Pancreas (tissue), 10 donors: ENCODE measurements at places on chromosomes 1 and 21. TPM values are rescaled to one million over a fixed set of nuclear protein-coding genes. Genes with fewer than 3 reads are reported as not detected.

- no peak for DNase-seq
Measured at GRCh38 chr1:95650631-95651030, 416.6 kb downstream of the RWDD3 start.

- peak; percentile 87 for DNase-seq
Measured at GRCh38 chr1:33342041-33342723, 21.3 kb upstream of the A3GALT2 start.

DNA sequence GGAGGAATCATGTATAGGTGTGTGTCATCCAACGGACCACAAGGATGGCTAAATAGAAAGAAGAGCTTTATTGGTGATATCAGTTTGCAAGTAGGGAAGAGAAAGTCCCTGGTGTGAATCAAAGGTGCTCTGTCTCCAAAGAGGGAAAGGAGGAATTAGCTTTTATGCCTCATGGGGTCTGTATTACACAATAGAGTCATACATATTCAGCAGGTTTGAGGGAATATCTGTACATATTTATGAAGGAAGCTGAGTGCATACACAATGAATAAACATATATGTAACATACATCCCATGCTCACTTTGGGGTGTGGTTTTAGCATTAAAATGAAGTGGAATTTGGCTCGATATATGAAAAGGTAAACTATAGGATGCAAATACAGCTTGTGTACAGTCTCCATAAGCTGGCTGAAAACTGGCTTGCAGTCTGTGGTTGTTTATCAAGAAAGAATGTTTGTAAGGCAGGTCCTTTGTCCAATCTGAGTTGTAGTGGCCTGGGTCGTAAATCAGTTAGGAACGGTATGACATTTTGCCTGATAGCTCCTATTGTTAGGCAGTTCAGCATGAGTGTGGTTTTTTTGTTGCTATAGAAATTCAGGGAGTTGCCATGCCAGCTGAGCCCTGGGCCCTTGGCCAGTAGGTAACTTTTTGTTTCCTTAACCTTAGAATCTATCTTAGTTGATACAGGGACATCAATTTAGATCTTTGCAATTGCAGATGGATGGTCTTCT lies 198.0 kb upstream of the ZP4 start:
- DNase-seq = no peak

DNA sequence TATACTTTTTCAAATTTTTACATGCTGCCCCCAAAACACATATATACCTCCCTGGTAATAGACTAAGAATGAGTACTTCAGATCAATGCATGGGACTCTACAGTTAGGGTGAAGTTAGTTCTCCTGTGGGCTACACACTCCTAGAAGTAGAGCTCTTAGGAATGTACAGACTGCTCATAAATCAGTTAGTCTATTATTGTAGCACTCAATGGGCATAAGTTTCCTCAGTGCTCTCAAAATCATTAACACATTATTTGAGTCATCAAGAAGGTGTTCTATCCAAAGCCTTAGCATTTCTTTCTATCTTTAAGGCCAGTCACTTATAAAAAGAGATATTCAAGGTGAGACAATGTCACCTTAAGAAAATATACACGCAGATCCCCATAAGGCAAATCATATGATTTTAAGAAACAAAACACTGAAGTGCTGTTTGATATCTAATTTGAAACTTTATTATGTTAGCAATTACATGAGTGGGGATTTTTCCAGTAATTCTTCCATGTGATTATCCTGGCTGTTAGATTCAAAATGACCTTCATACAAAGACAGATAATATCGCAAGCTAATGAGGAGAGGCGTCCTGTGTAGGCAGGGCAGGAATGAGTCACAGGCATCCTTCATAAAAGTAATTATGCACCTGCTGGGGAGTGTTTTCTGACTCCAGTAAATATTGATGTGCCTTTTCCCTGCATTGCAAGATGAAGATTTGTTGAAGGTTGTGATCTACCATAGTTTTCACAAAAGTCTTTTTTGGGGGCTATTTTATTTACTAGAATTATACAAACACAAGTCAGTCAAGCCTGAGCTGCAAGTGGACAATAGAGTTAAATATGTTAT lies 167.2 kb upstream of the ATP1B1 start:
- no peak for DNase-seq

DNA sequence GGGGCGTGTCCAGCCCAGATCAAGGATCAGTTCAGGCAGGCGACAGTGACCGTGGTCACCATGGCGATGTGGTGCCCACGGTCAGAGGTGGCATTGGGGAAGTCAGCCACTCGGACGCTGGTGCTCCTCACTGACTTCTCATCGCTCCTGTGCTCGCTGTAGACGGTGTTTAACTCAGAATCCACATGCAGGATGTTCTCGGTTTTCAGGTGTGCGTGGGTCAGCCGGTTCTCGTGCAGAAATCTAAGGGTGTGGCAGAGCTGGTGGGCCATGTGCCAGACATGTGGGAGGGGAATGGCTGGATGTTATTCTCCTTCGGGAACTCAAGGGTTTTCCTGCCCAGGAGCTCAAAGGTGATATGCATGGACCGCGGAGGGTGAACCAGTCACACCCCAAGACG lies 11.7 kb downstream of the OR2AJ1 start:
- DNase-seq = peak; percentile 39

DNA sequence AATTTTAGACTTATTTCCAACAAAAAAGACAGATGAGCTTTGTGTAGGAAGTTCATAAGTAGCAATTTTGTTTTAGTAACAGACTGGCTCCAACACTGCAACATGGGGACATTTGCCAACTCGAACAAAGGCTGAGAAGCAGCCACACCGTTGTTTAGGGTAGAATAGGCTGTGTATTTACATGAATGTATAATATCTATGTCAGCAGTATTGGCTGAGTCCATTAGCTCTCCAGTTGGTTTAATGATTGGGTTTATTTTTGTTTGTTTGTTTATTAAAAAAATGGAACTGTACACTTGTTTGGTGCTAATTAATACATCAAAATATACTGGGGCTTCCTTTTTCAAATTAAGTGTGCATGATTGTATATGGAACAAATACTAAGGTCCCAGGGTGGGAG lies 7.3 kb upstream of the TMCO2 start:
- no peak for DNase-seq

- no peak for DNase-seq
Measured at GRCh38 chr1:2419416-2419815, 7.1 kb upstream of the PEX10 start.

GRCh38 chr1:209720826-209721225 lies 16.2 kb downstream of the HSD11B1 start:
- no peak for DNase-seq

GRCh38 chr1:172477216-172477615 lies 33.3 kb upstream of the PIGC start:
- DNase-seq = no peak

DNA sequence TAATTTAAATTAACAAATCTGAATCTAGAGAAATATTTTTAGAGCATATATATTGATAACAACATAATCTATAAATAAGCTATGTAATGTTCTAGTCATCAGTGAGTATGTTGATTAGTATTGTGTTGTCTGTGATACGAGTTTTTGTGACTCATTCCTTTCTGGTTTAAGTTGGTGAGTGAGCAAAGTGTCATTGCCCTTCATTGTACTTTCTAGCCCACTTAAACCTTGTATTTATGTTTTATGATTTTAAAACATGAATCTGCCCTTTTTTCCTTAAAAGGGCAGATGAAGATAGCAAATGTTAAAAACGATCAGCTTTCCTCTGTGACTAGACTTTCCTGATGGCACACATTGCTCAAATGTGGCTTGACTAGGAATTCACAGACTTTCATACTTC lies 38.5 kb downstream of the MACO1 start:
- no peak for DNase-seq

DNA sequence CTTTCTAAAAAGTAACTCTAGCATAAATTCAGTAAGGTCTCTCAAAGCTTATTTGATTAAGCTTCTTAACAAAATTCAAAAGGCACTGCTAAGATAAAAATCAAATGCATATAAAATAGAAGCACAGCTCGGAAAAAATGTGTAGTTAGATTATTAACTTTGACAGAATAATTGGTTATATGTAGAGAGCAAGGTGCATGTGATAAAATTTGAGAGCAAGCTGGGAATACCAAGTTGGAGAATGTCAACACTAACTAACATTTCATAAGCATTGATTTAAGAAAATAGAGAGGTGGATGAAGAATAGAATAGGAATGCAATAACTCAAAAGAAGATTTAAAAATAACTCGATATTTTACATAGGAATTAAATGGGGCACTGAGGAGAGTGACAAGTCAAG lies 204.5 kb upstream of the GREM2 start:
- DNase-seq = no peak

DNA sequence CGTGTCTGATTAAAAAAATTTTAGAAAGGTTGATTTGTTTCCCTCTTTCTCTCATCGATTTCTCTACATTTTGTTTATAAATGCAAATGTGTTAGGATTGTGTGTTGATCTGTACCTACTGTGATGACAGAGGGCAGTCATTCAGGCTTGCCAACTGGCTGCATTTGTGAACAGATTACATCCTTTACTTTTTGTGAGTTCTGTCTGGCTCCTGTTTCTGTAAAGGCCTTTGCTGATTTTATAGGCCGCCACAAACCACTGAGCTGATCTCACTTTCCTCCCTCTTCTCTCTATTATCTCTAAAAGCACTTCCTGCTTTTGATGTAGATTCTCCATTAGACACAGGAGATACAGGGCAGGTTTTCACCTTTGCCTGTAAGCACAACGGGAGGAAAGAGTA lies 106.8 kb downstream of the ESRRG start:
- DNase-seq = no peak

GRCh38 chr1:226643177-226643576 lies 94.6 kb downstream of the STUM start:
- no peak for DNase-seq

- DNase-seq = no peak
Measured at GRCh38 chr1:204925701-204926100, 55.0 kb downstream of the NFASC start.

DNA sequence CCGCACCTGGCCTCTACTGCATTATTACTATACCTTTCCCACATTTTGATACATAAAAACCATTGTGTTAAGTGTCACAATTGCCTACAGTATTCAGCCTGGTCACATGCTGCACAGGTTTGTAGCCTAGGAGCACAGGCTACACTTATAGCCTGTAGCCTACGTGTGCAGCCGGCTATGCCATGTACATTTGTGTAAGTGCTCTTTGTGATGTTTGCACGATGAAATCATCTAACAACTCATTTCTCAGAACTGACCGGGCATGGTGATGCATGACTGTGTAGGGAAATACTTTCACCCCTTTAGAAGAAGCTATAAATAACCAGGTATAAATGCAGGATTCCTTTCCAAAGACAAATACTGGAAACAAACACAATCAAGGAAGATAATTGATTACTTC lies 12.1 kb downstream of the ERG start:
- no peak for DNase-seq

- no peak for DNase-seq
Measured at GRCh38 chr1:223708001-223708359, 4.4 kb upstream of the CAPN2 start.

DNA sequence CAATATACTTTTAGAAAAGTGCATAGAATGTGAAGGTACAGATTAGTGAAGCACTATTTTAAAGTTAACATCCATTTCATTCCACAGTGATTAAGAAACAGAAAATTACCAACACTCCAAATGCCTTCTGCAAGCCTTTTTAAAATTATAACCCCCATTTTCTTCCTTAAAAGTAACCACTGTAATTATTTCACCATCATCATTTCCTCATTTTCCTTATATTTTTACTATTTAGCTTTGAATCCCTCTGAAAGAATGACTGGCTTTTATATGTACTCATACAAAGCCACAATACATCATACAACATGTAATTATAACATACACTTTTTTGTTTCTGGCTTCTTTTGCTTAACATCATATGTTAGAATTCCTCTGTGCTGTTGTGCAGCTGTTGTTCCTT lies 6.5 kb upstream of the NEGR1 start:
- DNase-seq = no peak

GRCh38 chr1:173489149-173489600 lies 12.0 kb downstream of the PRDX6 start:
- no peak for DNase-seq

DNA sequence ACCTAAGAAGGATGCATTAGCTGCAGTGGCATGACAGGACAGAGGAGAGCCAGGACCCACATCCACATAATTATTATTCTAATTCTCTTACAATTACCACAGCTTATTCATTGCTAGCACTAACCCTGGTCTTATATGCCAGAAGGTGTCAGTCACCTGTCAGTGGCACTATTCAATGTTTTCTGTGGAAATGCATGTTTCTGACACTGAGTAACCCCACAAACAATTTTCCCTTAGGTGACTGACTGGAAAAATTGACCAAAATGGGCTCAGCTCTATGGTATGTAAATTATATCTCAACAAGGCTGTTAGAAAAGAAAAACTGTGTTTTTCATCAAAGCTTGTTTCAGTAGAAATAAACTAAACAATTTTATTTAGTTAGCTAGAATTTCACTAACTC lies 117.9 kb upstream of the KRTAP19-8 start:
- DNase-seq = no peak

DNA sequence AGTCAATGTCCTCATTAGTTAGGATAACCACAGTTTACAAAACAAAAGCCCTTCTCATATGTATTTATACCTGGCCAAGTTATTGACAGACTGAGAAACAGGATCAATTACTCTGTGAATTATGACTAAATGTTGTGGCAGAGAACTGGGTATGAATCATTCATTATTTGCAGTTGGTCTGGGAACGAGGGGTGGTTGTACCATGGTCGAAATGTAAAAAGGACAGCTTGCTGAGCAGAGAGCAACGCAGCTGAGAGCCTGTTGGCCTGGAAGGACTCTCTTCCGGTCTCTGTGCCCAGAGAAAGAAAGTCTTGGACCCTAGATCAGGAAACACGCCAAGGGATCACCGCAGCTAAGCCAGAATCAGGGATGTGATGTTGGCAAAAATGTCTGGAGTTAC lies 169.6 kb downstream of the DISC1 start:
- DNase-seq = no peak

DNA sequence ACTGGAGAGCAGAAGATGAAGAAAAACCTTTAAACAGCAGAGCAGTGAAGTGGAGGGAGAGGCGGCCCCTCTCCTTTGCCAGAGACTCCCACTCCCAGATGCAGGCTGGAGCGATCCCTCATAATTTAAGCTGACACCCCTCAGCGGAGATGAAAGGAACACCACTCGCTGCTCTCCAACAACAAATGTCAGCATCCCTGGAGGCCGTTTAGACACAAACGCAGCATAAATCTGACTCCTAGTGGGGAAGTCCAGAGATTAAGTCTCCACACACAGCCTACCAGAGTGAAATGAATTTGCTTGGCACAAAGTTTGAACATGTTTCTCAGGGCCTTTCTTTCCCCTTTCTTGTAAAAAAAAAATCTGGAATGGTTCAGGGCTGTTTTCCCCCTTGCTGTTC lies 137.8 kb downstream of the LMX1A start:
- no peak for DNase-seq

The CD244 gene
- total RNA-seq = 0.79 TPM

The PADI3 gene
- total RNA-seq = not detected

The KCNA3 gene
- 0.43 TPM for total RNA-seq

The CR2 gene
- 0.03 TPM for total RNA-seq

The UBE2G2 gene
- 45.6 TPM for total RNA-seq

The EPHB2 gene
- 5.5 TPM for total RNA-seq

The COL8A2 gene
- 0.52 TPM for total RNA-seq

The IL12RB2 gene
- 3.7 TPM for total RNA-seq

The IFI44 gene
- 13.9 TPM for total RNA-seq
